Lower lobe of right lung (tissue), 2 donors: ENCODE measurements at places on chromosomes 7 and 10. TPM values are rescaled to one million over a fixed set of nuclear protein-coding genes. Genes with fewer than 3 reads are reported as not detected.

OGDHL gene
- 0.30 TPM for total RNA-seq

- H3K4me1 ChIP-seq: peaks cover 35% of the 10 kb centered on the region
- no peak overlapping the region for H3K4me3 ChIP-seq
- no peak overlapping the region for H3K27ac ChIP-seq
- no peaks in the 10 kb centered on the region for H3K27me3 ChIP-seq
- peaks cover 26% of the 10 kb centered on the region for H3K36me3 ChIP-seq
- peak; percentile 11 for DNase-seq
Measured at GRCh38 chr10:79393221-79393923, 46.1 kb downstream of the PPIF start.

DNA sequence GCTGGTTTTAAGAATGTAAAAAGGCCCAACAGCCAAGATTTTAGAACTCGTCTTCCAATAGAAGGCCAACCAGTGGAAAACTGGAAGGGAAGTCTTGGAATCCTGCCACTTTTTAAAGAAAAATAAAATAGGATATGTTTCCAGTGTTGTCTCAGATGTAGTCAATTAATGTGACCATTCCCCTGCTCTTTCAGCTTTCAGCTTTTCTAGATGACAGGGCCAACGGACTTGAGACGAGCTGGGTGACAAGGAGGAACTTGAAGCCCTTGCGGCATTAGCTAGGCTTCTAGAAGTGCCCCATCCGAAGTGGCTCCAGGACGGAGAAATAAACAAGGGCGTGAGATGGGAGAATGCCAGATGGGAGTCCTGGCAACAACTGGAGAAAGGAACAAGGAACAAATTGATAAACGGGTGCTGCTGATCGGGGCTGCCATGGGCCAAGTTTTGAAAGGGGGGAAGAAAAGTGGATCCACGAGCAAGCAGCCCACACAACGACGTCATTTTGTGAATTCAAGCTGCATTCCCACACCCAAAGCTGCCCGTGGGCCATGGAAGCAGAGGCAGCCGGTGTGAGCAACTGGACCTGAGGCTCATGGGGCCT lies 42.3 kb downstream of the CTBP2 start:
- H3K4me3 ChIP-seq: no peak overlapping the region
- peaks cover 70% of the 10 kb centered on the region for H3K4me1 ChIP-seq
- peaks cover 9% of the 10 kb centered on the region for H3K36me3 ChIP-seq
- H3K27ac ChIP-seq: peak overlapping the region; percentile 19

- H3K27ac ChIP-seq: peak overlapping the region; percentile 72
- H3K4me1 ChIP-seq: peaks cover 64% of the 10 kb centered on the region
- no peak overlapping the region for H3K4me3 ChIP-seq
- no peaks in the 10 kb centered on the region for H3K27me3 ChIP-seq
- H3K36me3 ChIP-seq: peaks cover 42% of the 10 kb centered on the region
Measured at GRCh38 chr10:30042820-30043219, 16.6 kb downstream of the JCAD start.

PDSS1 gene
- total RNA-seq: 6.4 TPM

CHAT gene
- total RNA-seq: not detected

DNA sequence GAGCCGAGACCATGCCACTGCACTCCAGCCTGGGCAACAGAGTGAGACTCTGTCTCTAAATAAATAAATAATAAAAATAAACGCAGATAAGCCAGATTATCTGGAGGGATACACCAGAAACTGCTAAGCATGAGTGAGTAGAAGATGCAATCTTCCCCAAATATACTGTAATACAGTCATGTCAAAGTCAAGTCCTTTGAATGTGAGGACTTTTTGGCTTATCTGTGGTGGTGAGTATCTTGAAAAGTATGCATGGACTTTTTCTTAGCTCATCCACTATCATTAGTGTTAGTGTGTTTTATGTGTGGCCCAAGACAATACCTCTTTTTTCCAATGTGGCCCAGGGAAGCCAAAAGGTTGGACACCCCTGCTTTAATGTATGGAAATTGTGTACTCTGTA lies 44.7 kb upstream of the PITRM1 start:
- H3K36me3 ChIP-seq: no peaks in the 10 kb centered on the region
- H3K27ac ChIP-seq: no peak overlapping the region
- H3K4me1 ChIP-seq: no peaks in the 10 kb centered on the region

DNA sequence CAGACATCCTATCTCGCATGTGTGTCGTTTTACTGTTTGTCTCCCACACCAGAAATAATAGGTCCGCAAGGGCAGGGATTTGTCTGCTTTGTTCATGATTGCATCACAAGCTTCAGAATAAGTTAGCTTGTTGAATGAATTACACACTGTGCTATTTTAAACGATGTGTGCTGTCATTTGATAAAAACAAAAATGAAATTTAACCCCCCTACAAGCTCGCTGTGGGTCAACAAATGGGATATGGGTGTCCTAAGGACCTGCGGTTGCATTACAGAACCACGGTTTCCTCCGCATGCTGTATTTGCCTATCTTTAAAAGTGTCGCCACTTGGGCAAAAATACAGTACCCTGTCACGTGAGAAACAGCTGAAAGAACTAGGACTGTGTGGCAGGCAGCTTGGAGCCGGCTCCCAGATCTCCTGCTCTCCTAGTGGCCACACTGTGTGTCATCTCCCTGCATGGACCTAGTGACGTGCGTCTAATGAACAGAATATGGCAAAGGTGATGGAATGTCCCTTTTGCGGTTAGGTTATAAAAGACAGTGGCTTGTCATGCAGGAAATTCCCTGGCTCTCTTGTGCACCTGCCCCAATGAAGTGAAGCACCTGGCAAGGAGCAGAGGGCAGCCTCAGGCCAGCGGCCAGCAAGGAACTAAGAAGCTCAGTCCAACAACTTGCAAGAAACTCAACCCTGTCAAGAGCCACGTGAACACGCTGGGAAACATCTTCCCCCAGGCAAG lies 32.9 kb upstream of the CRYGN start:
- H3K4me3 ChIP-seq: no peak overlapping the region
- H3K27ac ChIP-seq: no peak overlapping the region
- H3K36me3 ChIP-seq: peaks cover 52% of the 10 kb centered on the region

IL15RA gene
- total RNA-seq: 28.5 TPM

DNA sequence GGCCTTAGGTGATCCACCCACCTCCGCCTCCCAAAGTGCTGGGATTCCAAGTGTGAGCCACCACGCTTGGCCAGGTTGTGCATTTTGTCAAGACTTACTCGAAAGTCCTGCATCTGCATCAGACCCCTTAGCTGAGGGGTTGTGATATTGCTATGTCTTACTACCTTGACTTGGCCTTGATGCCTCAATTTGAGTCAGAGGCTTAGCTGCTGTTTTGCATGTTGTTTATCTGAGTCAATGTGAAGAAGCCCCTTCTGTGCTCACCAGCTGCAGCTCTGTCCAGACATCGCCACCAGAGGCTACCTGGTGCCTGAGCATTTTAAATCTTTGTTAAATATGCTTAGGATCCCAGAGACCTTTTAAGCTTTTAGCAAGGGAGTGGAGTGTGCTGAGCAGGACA lies 18.1 kb downstream of the UBE2D4 start:
- H3K27me3 ChIP-seq: no peaks in the 10 kb centered on the region
- no peaks in the 10 kb centered on the region for H3K4me1 ChIP-seq
- peaks cover 20% of the 10 kb centered on the region for H3K36me3 ChIP-seq
- H3K27ac ChIP-seq: no peak overlapping the region
- no peak overlapping the region for H3K4me3 ChIP-seq

- H3K27me3 ChIP-seq: no peaks in the 10 kb centered on the region
- peaks cover 22% of the 10 kb centered on the region for H3K4me1 ChIP-seq
- H3K4me3 ChIP-seq: peak overlapping the region; percentile 71
Measured at GRCh38 chr10:74177140-74177677, 26.2 kb downstream of the ADK start.

- H3K4me1 ChIP-seq: no peaks in the 10 kb centered on the region
- peak overlapping the region; percentile 4 for H3K27ac ChIP-seq
- no peak for DNase-seq
- no peak overlapping the region for H3K4me3 ChIP-seq
- no peaks in the 10 kb centered on the region for H3K27me3 ChIP-seq
Measured at GRCh38 chr10:69506487-69506833, 55.2 kb downstream of the TSPAN15 start.

GRCh38 chr7:79868010-79868409 lies 266.6 kb upstream of the GNAI1 start:
- no peak for DNase-seq
- no peaks in the 10 kb centered on the region for H3K36me3 ChIP-seq
- no peak overlapping the region for H3K27ac ChIP-seq
- no peaks in the 10 kb centered on the region for H3K4me1 ChIP-seq
- H3K27me3 ChIP-seq: no peaks in the 10 kb centered on the region

DNA sequence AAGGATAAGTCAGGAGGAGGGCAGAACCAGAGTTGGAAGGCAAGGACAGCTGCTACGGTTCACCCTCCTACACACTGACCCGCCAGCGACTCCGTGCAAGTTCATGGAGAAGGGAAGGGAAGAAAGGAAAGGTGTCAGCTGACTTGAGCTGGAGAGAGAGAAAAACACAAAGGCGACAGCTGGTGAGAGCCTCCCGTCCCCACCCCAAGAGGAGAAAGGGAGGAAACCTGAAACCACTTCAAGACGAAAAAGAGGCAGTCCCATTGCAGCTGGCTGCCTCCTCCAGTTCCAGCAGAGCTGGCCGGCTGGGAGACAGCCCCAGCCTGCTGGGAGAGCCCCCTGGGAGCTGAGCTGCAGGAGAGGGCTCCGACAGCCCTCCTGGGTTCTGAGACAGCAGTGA lies 75.2 kb downstream of the PARD3 start:
- peaks cover 29% of the 10 kb centered on the region for H3K4me1 ChIP-seq
- H3K27me3 ChIP-seq: no peaks in the 10 kb centered on the region
- H3K4me3 ChIP-seq: peak overlapping the region; percentile 17
- peak overlapping the region; percentile 10 for H3K27ac ChIP-seq
- peak; percentile 50 for DNase-seq

- no peaks in the 10 kb centered on the region for H3K27me3 ChIP-seq
- H3K4me1 ChIP-seq: no peaks in the 10 kb centered on the region
- no peak overlapping the region for H3K4me3 ChIP-seq
Measured at GRCh38 chr7:36448781-36449379, 59.2 kb downstream of the ANLN start.

DNA sequence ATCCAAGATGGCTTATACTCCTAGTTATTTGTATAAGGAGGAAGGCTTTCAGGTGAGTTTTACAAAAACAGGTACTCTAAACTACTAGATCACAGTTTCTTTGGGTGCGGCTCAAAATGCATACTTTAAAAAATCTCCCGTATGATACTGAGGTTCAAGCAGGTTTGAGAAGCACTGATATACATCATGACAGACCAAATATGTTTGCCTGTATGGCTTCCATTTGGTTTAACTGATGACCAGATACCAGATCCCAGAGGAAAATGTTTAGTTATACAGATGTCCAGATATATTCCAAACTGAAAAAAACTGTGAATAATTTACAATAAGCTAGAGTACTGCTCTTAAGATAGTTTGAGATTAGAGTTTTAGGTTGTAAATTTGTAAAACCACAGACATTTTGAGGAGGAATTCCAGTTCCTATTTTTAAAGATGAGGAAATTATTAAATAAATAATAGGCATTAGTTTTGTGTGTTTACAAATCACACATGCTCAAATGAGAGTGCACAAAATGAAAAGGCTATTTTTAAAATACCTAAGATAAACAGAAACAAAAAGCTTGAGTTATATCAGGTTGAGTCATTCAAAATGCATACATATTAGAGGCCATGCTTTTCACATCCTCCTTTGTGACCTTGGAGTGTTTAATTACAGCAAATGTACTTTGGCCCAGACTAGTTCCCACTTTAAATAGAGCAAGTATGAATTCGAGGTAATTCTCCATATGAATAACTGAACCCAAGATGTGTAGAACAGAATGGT lies 60.5 kb downstream of the SEMA3C start:
- H3K4me1 ChIP-seq: peaks cover 11% of the 10 kb centered on the region
- H3K27ac ChIP-seq: no peak overlapping the region
- H3K27me3 ChIP-seq: no peaks in the 10 kb centered on the region
- H3K4me3 ChIP-seq: no peak overlapping the region

OPN4 gene
- total RNA-seq: not detected

PPP3CB gene
- 41.3 TPM for total RNA-seq

DNA sequence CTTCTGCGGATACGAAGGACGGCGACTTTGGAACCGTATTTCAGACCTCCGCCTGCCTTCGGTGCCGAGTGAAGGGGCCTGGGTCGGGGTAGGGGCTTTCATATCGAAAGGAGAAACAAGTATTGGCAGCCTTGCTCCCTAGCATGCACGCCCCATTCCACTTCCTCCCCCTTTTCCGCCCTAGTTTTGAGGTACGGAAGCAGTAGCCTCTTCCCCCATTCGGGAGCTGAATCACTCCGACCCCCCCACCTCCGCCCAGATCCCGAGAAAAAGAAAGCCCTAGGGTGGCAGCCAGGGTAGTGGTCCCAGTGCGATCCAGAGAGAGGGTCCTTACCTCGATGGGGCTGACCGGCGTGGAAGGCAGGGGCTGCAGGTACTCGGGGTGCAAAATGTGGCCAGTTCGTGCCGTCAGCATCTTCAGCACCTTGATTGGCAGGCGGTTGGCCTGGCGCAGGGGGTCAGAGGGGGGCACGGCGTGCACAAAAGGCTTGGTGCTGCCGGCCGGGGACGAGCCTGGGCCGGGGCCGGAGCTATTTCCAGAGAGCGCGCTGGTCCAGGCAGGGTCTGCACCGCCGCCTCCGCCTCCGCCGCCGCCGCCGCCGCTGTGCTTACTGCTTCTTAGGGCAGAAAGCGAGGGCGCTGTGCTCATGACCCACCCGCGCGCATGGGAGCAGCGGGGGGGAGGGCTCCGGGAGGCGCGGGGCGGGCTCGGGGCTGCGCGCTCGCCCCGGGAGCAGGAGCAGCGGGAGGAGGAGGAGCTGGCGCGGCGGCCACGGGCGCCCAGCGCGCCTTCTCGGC lies 594 bp downstream of the ZNF503 start:
- peaks cover 20% of the 10 kb centered on the region for H3K27me3 ChIP-seq
- peak overlapping the region; percentile 97 for H3K27ac ChIP-seq
- H3K4me3 ChIP-seq: peak overlapping the region; percentile 93
- peaks cover 23% of the 10 kb centered on the region for H3K4me1 ChIP-seq

- H3K27ac ChIP-seq: no peak overlapping the region
- no peaks in the 10 kb centered on the region for H3K27me3 ChIP-seq
- DNase-seq: no peak
- H3K4me3 ChIP-seq: no peak overlapping the region
- H3K36me3 ChIP-seq: no peaks in the 10 kb centered on the region
Measured at GRCh38 chr7:129494041-129494440, 8.3 kb upstream of the SMKR1 start.

- DNase-seq: no peak
- H3K27ac ChIP-seq: no peak overlapping the region
- H3K36me3 ChIP-seq: no peaks in the 10 kb centered on the region
- H3K4me3 ChIP-seq: no peak overlapping the region
- H3K27me3 ChIP-seq: no peaks in the 10 kb centered on the region
- no peaks in the 10 kb centered on the region for H3K4me1 ChIP-seq
Measured at GRCh38 chr7:103048833-103049232, 25.8 kb downstream of the FBXL13 start.

GRCh38 chr7:1843271-1843861 lies 173.3 kb downstream of the ELFN1 start:
- H3K27ac ChIP-seq: no peak overlapping the region
- peak; percentile 34 for DNase-seq
- no peak overlapping the region for H3K4me3 ChIP-seq
- H3K4me1 ChIP-seq: no peaks in the 10 kb centered on the region
- H3K36me3 ChIP-seq: no peaks in the 10 kb centered on the region
- no peaks in the 10 kb centered on the region for H3K27me3 ChIP-seq

PAX4 gene
- not detected for total RNA-seq

GRCh38 chr10:103715430-103715829 lies 139.9 kb downstream of the SH3PXD2A start:
- H3K27me3 ChIP-seq: no peaks in the 10 kb centered on the region
- H3K4me1 ChIP-seq: no peaks in the 10 kb centered on the region
- H3K36me3 ChIP-seq: no peaks in the 10 kb centered on the region
- no peak overlapping the region for H3K27ac ChIP-seq
- DNase-seq: no peak

GRCh38 chr10:46226900-46227558 lies 59.8 kb upstream of the ANTXRL start:
- DNase-seq: no peak
- H3K27me3 ChIP-seq: no peaks in the 10 kb centered on the region
- no peak overlapping the region for H3K4me3 ChIP-seq
- H3K36me3 ChIP-seq: no peaks in the 10 kb centered on the region
- H3K4me1 ChIP-seq: peaks cover 5% of the 10 kb centered on the region
- H3K27ac ChIP-seq: no peak overlapping the region
